ENCODE measurements at places on chromosomes 16 and 17.

DNA sequence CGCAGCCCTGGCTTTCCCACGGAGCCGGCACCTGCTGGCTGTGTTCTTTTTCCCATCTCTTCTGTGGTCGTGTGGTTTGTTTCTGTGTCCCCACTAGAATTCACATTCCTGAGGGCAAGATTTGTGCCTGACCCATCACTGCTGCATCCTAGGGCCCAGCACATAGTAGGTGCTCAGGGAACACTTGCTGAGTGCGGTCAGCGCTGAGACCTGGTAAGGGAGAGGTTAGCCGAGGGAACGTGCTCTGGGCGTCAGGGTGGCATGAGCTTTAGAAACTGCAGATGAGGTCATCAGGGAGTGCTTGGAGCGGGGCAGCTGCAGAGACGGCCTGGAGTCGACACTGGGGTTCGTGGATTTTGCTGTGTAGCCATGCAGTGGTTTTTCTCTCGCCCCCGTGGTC, 5.9 kb downstream of the DEF8 start:
- DNase-seq, result no peak

DNA sequence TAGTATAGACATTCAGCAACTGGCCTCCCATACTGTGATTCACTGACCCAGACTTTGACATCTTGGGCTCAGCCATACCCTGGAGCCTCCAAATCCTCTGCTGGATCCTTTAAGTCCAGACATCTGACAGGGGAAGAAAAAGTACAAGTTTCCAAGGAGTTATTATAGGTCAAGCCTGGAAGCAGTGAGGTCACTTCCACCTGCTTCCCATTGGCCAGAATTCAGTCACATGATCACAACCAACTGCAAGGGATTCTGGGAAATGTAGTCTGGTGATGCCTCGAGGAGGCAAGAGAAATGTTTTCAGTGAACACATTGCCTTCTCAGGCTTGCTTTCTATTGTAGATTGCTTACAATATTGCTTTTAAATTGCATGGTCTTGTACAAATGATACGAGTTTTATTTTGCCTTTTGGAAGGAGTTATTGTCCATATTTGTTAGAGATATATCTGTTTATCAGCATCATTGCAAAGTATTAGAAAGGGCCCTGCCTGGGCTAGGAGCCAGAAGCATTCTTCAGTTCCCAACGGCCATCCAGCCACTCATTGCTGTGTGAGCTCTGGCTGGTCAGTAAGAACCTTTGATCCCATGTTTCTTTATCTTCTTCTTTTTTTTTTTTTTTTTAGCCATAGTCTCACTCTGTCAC, 696.9 kb downstream of the WWOX start:
- DNase-seq, result no peak

DNA sequence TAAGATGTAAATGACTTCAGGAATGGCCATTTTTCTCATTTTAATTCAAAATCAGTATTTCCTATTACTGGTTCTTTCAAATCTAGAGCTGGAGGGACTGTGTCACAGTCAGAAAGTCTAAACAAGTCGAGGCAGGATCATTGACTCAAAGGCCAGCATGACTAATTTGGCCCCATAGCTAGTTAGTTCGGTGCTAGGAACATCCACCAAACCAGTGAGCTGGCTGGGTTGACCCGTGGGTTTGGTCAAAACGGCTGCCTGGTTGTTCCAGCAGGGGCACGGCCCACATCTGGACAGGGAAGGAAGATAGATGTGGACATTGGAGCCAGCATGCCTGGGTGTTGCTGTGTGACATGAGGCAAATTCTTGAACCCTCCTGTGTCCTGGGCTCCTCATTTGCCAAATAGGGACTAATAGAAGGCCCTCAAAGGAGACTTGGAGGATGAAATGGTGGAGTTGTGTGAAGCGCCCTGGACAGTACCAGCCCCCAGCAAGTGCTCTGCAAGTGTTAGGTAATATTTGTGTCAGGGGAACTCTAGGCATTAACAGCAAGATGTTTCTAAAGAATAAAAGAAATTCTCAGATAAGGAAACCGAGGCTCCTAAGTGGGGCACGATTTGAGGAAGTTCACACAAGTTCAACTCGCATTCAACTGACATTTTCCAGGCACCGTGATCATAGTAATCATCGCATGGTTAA, 46.2 kb downstream of the MEOX1 start:
- peak; percentile 44 for DNase-seq

DNA sequence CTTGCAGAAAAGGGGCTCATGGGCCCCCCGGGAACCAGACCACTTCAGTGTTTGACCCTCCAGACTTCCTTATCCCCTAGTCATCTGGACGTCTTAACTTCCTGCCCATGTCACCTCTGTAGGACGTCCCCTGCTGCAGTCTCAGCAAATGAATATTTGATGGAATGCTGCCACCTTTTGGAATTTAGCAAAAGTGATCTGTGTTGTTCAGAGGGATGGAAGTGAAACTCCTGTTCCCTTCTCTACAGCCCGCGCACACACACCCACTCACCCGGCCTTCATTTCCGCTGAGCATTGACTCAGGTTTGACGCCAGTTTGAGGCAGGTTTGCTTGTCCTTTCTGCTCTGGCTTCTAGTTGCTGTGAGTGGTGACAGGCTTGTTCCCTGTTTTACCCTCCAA, 507.2 kb upstream of the EEF2KMT start:
- DNase-seq, result no peak

- no peak for DNase-seq
Observed at GRCh38 chr17:1494736-1495253, 2.3 kb upstream of the MYO1C start.

DNA sequence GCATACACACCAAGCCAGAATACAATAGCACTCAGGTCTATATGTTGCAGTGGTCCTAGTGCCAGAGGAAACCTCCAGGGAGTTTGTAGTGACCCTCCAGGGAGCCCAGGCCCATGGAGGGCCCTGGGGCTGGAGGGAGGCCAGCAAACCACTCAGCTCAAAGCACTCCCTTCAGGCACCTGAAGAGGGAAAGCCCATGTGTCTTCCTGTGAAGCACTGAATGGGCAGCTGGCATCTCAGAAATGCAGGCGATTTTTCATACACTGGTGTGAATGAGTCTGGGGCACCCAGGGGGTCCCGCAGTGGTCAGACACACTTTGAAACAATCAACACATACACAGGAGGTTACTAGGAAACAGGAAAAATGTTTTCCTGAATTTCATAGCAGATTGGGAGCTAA, 12.8 kb downstream of the TBC1D26 start:
- DNase-seq, result no peak

DNA sequence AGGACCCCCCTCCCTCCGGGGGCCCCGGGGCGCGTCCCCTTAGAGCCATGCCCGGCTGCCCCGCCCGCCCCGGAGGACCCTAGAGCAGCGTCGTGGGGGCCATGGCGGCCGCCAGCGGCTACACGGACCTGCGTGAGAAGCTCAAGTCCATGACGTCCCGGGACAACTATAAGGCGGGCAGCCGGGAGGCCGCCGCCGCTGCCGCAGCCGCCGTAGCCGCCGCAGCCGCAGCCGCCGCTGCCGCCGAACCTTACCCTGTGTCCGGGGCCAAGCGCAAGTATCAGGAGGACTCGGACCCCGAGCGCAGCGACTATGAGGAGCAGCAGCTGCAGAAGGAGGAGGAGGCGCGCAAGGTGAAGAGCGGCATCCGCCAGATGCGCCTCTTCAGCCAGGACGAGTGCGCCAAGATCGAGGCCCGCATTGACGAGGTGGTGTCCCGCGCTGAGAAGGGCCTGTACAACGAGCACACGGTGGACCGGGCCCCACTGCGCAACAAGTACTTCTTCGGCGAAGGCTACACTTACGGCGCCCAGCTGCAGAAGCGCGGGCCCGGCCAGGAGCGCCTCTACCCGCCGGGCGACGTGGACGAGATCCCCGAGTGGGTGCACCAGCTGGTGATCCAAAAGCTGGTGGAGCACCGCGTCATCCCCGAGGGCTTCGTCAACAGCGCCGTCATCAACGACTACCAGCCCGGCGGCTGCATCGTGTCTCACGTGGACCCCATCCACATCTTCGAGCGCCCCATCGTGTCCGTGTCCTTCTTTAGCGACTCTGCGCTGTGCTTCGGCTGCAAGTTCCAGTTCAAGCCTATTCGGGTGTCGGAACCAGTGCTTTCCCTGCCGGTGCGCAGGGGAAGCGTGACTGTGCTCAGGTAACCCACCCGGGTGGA, 759 bp downstream of the ALKBH5 start:
- peak; percentile 35 for DNase-seq

DNA sequence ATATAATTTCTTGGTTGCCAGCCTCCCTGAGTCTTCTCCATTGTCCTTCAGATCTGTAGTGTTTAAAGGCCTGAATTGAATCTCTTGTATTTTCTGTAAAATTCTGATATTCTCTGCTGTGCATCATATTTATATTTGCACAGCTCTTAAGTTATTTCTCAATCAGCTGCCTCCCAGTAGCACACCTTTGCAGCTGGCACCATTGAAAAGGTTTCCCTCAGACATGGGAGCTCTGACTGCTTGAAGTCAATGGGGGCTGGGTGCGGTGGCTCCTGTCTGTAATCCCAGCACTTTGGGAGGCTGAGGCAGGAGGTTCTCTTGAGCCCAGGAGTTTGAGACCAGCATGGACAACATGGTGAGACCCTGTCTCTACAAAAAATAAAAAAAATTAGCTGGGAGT, 40.4 kb downstream of the PITPNC1 start:
- no peak for DNase-seq

DNA sequence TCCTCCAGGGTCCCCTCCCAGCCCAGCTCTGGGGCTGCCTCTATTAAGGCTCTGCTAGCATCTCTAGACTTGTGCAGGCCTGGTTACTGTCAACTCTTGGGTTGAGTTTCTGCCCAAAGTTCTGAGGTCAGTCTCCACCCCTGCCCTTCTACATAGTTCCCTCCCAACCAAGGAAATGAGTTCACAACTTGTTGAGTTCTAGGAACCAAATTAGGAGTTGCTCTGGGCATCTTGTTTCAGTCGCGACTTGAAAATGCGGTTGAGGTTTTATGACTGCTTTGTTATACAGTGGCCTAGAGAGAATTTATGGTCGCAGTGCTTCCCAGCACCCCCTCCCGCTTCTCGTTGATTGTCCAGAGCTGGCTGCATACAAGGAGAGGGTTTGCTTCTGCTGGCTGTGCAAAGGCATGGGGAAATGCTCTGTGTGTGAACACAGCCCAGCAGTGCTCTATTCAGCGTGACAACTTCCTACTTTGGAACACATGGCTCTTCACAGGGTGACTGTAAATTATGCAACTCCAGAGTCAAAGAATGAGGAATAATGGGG, 20.2 kb downstream of the GNAO1 start:
- no peak for DNase-seq

- no peak for DNase-seq
Observed at GRCh38 chr16:2243031-2243528, 6.8 kb downstream of the DNASE1L2 start.

DNA sequence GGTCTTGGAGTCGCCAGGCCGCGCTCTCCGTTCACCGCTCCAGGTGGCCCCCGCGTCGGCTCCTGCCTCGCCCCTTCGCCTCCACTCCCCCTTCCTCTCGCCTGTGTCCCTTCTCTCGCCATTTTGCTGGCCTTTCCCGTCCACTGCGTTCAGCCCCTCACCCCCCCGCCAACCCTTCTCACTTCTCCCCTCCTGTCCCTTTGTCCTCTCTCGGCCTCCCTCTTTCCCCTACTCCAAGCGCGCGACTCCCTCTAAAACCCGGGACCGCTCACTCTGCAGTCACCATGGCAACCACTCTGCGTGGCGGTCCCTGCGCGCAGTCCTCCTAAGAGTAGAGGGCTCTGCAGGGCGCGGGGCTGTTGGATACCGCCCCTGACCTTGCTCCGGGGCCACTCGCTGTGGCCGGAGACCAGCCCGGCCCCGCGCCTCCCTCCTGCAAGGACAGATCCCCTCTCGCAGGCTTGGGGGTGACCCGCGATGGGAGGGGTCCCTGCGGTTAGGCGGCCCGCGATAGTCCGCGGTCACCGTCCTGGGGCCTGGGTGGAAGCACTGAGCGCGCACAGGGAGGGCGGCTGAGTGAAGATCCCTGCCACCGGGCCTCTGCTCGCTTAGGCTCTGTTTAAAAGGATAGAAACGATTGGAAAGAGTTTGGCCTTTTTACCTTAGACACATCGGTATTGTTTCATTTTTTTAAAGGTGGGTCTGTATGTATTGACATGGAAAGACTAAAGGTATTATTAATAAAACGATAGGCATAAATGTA, 454 bp downstream of the CCDC40 start:
- DNase-seq, result no peak

DNA sequence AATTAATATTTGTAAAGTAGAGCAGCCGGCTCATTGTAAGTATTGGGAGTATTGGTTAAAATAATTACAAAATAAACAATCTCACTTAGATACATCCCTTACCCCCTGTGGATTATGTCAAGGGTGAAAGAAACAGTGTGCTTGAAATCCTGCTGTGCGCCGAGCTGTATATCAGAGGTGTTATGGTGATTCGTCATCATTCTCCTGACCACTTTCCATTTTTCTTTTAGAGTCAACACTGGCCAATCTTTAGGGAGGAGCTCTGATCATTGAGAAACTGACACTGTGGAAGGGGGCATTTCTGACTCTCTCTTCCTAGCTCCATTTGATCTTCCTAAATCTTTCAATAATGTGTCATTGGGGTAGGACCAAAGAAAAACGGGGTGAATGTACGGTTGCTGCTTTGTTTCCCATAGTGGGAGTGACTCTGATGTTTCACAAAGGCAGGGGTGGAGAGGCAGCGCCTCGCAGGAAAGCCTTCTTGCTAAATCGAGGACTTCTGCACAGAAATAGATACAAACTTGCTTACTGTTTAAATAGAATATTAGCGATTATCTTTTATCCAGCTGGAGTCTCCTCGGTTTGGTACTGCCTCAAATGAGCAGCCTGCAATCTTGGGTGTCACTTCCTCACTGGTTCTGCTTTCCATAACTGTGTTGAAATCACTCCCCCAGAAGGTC, 123.4 kb downstream of the PRKCB start:
- no peak for DNase-seq

GRCh38 chr17:3755335-3756030, 31.8 kb downstream of the HASPIN start:
- no peak for DNase-seq

- DNase-seq, result no peak
Observed at GRCh38 chr16:15639061-15639568, 3.8 kb downstream of the MARF1 start.

DNA sequence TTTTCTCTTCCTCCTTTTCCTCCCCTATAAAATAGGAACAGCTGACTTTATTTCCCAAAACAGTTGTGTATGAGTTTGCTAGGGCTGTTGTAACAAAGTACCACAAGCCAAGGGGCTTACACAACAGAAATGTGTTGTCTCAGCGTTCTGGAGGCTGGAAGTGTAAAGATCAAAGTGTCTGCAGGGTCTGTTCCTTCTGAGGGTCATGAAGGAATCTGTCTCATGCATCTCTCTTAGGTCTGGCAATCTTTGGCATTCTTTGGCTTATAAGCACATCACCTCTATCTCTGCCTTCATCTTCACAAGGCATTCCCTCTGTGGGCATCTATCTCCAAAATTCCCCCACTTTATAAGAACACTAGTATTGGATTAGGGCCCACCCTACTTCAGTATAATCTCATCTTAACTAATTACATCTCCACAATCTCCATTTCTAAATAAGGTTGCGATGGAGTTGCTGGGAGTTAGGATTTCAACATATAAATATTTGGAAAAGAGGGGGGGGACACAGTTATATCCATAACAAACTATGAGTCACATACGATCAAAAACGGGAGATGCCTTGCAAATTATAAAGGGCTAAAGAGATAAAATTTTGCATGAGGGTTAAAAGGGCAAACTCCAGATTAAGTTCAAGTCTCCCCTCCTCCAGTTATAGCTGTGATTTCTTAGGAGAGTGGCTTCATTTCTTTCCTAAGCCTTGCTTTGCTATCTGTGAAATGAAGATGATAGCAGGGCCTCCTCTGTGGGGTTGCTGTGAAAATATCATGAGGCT, 109.7 kb downstream of the VAT1L start:
- DNase-seq, result peak; percentile 55

GRCh38 chr17:47692137-47692894, 1.6 kb upstream of the TBKBP1 start:
- no peak for DNase-seq
